HL-60 (cell line): ENCODE measurements at places on chromosomes 4 and X.
A peak's percentile ranks its signal among the peaks of the same experiment; 100 is the strongest.

- DNase-seq = no peak
These were observed 46.5 kb downstream of the RELL1 start for GRCh38 chr4:37639551-37640285.

GRCh38 chr4:84706286-84706685, 123.4 kb downstream of the CDS1 start:
- DNase-seq = no peak

GRCh38 chr4:129355516-129355915, 259.6 kb downstream of the C4orf33 start:
- DNase-seq = no peak

GRCh38 chrX:13033193-13033592, 11.2 kb downstream of the FAM9C start:
- DNase-seq = no peak

- no peak for DNase-seq
These were observed 62.5 kb downstream of the CHRDL1 start for GRCh38 chrX:110733166-110733565.

DNA sequence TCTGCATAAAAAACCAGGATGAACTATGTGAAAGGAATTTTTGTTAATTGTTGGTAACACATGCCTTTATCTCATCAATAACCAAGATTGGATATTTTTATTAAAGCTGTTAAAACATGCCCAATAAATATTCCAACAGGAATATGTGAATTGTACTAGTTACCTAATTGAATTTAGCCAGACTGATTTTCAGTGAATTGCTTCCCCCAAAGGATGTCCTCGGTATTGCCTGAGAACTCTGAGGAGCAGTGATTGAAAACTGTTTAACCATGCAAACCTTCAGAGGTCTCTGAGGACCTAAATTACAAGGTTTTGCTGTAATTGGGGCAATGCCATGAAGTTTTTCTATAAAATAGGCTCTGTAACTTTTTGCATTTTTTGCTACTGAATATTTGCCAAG, 66.6 kb downstream of the BLTP1 start:
- no peak for DNase-seq

GRCh38 chr4:87843936-87844335, 11.2 kb downstream of the MEPE start:
- DNase-seq = peak; percentile 37

- DNase-seq = no peak
These were observed 347.1 kb downstream of the IDS start for GRCh38 chrX:149157976-149158375.

DNA sequence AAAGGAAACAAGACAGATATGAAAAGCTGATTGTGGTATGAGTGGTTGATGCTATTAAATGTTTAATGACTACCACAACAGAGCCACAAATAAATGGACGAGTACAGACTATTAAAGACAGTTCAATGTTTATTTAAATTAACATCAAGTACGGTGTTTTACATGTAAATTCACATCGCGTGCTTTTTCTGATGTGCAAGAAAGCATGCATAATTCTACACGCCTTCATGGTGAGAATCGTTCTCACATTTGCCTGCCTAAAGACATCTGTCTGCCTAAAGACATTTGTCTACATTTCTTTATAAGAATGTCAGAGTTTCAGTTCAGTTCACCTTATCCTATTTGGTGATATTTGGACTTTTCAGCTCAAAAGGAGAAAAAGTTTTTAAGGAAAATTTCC, 7.3 kb upstream of the GPR143 start:
- no peak for DNase-seq

DNA sequence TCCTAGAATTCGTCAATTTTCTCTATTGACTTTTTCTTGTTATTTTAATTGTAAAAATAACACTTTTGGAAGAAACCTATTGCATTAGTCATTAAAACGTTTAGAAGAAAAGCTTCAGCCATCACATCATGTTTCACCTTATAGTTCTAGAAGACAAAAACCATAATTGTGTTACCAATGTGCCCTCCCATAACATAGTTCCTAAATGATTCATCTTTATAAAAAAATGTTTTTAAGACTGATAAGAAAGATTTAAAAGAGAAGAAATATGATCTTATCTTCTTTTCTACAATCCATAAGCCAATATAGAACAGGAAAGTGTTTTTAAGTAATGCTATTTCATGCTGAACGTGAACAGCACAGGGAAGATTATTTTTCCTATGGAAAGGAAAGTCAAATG, 316.6 kb upstream of the NDST4 start:
- no peak for DNase-seq

- DNase-seq = no peak
These were observed 178.9 kb upstream of the GPC4 start for GRCh38 chrX:133594156-133594555.

DNA sequence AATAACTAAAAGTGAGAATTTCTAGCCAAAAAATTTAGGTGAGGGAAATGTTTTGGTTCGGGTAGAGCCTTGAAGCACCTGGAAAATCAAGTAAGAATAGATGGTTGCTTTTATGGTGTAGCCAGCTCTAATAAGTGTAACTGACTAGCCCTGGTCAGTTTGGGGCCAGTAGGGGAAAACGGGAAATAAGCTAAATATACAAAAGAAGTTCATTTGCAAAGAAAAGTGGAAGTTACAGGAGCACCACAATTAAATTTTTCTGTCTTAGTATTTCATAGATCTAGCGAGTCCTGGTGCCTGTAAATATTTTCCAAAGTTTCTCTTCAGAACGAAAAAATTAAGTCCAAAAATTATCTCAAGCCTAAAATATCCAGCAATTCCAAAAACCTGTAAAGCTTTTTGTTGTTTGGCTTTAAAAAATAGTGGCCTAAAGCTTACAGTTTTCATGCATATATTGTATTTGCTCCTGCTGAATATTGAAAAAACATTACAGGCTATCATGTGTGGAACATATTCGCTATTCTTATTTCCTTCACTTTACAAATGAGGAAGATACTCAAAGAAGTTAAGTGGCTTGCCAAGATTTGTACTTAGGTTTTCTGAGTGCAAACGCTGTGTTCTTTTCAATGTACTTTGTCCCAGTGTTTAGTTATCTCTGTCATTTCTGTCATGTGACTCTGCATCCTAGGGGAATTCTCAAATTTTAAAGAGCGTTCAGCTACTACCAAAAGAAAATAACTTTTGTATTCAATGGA, 7.3 kb upstream of the PTPN13 start:
- no peak for DNase-seq

- no peak for DNase-seq
These were observed 179.3 kb upstream of the MBNL3 start for GRCh38 chrX:132668178-132668577.

DNA sequence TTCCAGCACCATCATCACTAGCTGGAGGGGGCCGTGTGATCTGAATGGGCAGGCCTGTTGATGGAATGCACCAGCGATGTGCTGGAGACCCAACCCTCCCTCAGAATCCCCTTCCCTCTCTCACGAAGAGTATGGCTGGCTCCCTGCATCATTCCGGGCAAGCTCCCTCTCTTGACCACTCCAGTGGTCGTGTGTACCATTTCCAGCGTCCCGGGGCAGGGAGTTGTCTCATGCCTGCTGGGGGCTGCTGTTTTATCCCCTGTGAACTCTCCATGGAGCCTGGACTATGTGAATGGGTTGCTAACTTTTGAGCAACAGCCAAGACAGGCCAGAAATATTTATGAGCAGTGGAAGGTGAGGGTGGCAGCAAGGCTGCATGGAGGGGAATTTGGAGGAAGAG, 8.1 kb downstream of the CSAG1 start:
- no peak for DNase-seq

- DNase-seq = no peak
These were observed 13.6 kb downstream of the RBPJ start for GRCh38 chr4:26334366-26334765.

DNA sequence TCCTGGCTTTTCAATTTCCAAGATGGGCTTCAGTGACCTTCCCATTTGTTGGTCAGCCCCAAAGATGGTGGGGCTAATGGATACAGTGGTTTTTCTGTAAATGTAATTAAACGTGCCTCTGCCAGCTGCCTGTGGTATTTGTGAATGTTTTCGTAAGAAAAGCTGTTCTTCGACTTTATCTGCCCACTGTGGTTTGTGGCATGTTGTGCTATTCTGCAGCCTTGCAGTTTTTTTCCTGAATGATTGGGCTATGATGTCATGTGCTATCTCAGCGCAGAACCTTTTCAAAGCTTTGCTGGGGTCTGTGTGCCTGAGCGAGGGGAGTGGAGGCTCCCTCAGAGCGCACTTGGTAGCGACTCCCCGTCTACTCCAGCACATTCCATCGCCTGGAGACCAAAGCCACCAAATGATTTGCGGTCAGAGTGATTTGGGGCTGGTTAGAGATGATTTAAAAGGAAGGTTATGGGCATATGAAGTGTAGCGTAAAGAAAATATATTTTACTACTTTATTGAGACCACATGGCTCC, 137.5 kb downstream of the PALLD start:
- DNase-seq = no peak

GRCh38 chrX:88612870-88613329, 134.1 kb upstream of the CPXCR1 start:
- no peak for DNase-seq

DNA sequence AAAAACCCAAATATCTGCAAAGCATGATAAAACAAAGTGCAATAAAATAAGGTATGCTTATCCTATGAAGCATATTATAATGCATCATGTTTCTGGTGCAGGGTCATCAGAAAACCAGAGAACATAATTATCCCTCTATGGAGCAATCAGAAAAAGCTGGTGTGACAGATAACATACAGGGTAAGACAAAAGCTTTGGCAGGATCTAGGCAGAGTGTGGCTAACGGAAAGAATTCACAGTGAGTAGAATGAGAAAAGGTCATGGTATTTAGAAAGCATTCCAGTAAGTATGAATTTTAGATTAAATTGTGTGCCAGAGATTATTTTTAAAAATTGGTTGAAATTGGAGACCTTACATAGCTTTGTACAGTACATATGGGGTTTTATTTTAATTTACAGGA, 29.0 kb upstream of the UGT2B4 start:
- DNase-seq = no peak

GRCh38 chrX:41382714-41383645, 49.0 kb downstream of the DDX3X start:
- peak; percentile 6 for DNase-seq

DNA sequence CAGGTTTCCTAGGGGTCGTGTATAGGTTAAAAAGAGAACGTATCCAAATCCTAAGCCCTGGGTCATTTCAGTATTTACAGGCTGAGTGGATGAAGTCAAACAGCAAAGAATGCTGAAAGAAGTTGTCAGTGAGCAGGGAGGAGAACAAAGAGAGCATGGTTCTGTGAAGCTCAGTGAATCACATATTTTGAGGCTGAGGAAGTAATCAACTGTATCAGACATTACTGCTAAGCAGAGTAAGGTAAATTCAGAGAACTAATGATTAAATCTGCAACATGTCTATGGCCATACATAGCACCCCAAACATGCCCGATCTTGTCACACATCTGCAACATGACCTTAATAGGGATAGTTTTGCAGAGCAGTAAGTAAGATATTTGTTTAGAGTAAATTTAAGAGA, 1130.3 kb downstream of the RAPGEF2 start:
- DNase-seq = no peak

DNA sequence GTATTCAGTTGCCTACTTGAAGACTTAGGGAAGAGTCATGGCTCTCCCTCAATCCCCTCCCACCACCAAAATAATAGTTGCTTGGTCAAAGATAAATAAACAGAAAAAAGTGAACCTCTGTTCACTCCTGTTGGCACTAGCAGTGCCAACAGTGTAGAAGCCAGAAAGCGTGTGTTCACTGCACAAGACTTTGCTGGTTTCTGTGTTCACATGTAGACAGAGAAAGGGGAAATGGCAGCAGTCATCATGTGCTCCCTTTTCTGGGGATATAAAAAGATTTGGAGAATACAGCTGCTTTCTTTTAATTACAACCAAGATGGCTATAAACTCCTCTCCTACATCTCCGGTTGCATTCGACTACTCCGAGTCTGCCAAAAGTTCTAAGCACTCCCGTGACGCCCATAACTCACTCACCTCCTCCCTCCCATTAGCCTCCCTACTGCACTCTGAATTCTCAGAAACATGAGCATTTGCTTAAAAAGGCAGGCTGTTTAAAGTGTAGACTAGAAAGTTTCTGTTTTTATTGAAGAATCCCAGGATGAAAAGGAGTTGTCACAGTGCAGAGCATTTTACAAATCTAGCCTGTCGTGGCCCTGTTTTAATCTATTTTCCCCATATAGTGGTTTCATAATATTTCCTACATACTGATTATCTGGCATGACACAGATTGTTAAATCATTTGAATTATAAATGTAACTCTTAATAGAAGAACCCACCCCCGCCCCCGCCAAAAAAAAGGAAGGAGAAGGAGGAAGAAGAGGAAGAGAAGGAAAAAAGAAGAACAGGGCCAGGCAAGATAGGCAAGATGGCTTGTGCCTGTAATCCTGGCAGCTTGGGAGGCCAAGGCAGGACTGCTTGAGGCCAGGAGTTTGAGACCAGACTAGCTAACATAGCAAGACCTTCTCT, 16.7 kb downstream of the LGI2 start:
- no peak for DNase-seq

DNA sequence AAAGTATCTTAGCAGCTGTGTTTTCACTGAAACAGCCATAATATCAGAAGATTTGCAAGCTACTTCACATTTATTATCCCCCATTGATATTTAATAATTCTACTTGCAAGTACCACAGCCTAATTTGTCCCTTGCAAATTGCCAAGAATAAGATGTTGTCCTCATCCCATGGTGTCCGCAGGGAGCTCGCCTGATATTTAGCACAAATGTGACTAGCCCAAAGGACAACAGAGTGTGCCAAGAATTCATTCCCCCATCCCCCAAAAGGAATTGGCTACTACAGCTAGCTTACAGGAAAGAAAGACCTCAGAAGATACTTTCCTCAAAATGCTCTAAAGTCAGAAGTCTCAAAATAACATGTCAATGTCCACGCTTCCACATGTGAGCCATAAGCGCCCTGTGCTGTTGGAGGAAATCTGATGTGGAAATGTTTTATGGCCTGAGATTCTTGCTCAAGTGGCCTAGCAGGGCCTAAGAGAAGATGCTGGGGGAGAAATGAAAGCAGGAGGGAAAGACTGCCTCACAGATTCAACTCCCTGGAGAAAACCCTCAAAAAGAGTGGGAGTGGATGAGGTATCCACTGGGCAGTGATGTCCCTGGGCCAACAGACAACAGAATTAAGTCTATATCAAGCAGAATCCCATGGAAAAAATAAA, 111.4 kb downstream of the SH3KBP1 start:
- DNase-seq = no peak

DNA sequence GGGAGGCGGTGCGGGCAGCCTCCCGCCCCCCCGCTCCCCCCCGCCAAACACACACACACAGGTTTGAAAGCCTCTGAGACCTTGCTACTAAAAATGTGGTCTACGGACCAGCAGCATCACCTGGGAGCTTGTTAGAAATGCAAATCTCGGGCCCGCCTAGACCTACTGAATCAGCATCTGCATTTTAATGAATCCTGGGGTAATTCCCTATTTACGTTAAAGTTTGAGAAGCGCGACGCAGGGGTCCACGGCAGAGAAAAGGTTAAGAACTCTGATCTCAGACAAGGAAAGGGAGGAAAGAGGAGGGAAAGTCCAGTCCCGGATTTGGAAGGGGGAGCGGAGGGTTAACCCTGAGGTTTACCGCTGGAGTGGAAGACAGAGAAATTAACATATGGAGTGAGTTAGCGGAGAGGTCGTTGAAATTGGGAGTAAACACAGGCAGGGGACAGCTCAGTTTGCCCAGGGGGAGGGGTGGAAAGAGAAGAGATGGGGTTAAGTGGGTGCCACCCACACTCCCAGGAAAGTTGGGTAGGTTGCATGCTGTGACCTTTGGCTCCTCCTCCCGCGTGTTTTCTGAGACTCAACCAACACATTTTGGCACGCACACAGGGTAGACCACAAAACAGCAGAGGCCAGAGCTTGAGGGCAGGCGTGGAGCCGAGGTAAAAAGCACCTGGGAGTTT, 483.6 kb downstream of the BCOR start:
- DNase-seq = no peak
